ENCODE measurements at places on chromosomes 4 and X.

- no peak for DNase-seq
These were observed 18.5 kb downstream of the UGT2B15 start for GRCh38 chr4:68651932-68652331.

DNA sequence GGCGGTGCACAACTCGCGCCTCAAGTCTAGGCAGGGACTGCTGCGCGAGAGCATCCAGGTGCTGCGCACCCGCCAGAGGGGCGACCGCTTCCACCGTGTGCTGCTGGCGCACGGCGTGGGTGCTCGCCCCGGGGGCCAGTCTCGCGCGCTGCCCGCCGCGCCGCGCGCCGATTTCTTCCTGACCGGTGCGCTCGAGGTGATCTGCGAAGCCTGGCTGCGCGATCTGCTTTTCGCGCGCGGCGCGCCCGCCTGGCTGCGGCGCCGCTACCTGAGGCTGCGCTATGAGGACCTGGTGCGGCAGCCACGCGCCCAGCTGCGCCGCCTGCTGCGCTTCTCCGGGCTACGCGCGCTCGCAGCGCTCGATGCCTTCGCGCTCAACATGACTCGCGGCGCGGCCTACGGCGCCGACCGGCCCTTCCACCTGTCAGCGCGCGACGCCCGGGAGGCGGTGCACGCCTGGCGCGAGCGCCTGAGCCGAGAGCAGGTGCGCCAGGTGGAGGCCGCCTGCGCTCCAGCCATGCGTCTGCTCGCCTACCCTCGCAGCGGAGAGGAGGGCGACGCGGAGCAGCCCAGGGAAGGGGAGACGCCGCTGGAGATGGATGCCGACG lies 1.3 kb downstream of the CHST7 start:
- DNase-seq, result no peak

- DNase-seq, result no peak
These were observed 251.0 kb downstream of the KCNIP4 start for GRCh38 chr4:21697583-21697982.

DNA sequence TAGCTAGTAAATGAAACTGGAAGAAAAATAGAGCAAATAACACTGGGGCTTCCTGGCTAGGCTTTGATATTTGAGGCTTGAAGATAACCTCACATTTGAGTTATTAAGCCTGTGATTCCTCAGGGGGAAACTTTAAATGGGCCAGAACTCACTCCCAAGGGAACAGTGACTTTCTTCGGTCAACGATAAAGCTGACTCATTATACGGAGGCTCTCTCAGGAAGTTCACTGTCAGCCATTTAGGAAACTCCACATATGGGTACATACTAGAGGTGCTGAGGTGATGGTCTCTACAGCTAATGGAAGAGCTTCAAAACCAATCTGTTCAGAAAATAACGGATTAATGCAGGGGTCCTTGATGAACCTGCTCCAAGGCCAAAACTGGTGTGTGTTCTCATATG lies 120.8 kb downstream of the SH2D1A start:
- DNase-seq, result no peak

Data from cardiac fibroblast (primary cell).